ENCODE measurements at places on chromosomes 13 and 19.

DNA sequence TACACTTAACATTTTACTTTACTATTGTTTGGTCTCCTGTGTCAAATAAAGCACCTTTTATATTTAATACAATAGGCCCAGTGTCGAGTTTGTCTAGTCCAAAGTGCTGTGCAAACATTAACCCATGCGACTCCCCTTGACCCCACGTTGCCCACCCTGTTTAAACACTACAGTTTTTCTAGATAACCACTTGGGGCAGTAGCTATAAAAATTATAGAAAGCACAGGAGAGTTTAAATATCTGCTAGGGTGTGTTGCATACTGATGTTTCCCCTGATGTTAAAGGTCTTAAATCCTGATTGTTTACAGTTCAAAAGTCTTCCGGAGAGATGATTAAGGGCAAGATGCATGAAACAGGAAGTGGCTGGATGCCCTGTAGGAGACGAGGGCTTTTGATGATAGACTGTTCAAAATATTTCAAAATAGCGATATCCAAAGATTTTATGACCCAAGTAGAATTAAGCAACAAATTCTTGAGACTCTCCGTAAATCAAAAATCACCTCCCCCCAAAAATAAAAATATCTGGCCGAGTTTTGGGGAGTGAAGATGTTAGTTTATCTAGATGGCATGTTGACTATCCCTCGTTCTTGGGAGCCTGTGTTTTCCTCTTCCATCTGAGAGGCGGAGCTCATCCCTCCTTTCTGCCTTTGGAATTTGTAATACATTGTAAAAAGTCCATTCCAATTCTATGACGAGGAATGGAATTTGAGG lies 167.1 kb downstream of the FGF9 start:
- no peak for DNase-seq

- no peak for DNase-seq
These were observed 198.1 kb downstream of the OXGR1 start for GRCh38 chr13:96796091-96796633.

DNA sequence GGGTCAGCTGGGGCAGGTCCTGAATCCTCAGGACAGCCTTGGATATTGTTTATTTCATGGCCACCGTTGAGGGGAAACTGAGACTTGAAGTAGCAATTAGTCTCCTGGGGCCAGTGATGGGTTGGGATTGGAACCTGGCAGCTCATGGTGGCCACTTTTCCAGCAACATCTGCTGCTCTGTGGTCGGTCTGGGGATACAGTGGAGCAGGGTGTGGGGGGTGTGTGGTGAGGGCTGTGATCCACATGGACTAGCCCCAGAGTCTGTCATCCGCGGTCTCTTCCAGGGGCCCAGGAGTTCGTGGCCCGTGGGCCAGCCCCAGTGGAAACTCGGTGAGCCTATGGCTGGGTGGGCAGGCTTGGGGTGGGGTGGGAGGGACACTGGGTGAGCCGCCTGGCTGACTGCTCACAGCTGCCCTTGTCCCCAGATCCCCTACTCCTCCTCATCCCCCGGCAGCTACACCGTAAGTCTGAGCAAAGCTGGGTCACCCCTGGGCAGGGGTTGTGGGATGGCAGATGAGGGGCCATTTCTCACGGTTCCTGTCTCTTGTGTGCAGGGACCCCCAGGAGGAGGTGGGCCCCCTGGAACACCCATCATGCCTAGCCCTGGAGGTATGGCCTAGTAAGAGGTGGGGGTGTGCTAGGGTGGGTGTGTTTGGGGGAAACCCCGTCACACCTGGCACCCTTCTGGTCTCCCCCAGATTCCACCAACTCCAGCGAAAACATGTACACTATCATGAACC lies 5.5 kb downstream of the ISYNA1 start:
- no peak for DNase-seq

DNA sequence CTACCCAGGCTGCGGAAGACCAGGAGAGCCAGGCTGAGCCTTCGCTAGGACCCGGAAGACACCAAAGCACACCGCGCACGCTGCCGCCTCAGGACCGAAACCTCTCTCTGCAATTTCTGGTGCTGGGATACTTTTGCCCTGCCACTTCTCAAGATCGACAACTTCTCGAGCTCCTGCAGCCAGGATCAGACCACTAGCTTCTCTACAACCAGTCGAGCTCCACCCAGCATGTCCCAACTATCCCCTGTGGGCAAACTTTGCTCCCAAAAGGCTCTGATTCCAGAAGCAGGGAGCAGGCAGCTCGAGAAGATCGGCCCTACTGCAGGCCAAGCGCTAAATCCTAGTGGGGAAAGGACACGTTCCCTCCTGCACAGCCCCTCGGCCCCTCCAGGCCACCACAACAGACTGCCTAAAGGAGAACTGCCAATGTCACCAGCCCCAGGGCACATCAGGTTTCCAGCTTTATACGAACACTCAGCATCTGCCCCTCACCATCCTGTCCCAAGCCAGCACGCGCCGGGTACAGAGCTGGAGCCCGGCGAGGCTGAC lies 979 bp downstream of the AKAP8 start:
- DNase-seq: peak; percentile 63

DNA sequence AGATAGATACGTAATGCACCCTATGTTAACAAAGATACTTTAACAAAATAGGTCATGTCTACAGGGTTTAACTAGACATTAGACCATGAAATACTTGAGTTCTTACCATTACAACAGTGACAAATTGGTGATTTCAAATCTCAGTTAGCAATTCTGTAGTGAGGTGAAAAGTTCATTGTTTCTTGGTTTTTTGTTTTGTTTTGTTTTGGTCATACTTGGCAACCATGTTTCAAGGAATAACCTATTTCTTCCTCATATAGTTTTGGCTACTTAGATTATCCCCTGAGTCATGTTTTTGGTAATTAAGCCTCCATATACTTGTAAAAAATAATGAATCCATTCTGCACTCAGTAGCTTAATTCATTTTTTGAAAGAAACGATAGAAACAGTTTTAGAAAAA lies 1200.4 kb downstream of the DIAPH3 start:
- DNase-seq: no peak
